ENCODE measurements at places on chromosomes 7 and 10. TPM values are rescaled to one million over a fixed set of nuclear protein-coding genes. Genes with fewer than 3 reads are reported as not detected.

- no peak overlapping the region for H3K27ac ChIP-seq
Observed at GRCh38 chr7:137434530-137434929, 91.0 kb upstream of the PTN start.

DNA sequence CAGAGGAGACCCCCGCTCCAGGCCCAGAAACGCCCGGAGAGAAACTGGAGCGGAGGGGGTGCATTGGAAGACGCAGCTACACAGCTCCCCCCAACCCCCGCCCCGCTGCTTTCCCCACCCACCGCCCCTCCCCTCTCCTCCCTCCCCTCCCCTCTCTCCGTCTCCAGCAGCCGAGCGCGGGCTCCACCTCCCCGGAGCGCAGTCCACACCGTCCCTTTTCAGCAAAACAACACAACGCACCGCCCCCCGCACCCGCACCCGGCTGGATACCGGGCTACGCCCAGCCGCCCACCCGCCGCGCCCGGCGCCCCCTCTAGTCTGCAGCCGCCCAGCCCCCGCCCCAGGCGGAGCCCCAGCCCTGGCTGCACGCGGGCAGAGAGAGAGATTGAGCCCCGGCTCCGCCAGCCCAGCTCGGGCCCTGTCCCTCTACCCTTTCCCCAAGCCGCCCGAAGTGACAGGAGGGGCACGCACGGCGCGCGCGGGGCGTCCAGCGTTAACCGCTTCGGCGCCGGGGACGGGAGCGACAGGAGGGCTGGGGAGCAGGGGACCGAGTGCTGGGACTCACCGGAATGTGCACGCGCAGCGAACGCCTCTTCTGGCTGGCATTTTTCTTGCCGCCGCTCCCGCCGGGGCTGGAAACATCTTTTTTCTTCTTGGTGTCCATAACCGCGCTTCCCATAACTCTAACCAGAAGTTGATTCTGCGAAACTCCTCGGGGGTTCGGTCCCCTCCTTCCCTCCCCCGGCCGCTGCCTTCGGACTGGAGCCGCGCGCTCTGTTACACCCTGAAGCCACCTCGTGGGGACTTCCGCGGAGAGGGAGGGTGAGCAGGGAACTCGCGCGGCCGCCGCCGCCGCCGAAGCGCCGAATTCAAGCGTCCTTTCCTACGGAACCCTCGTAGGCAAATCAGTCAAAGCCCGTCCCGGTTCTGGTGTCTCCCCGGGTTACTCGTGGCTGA lies 695 bp downstream of the PRKAG2 start:
- no peaks in the 10 kb centered on the region for H3K27me3 ChIP-seq
- DNase-seq = peak; percentile 51
- peaks cover 19% of the 10 kb centered on the region for H3K4me1 ChIP-seq
- peak overlapping the region; percentile 89 for H3K27ac ChIP-seq

- H3K27ac ChIP-seq = peak overlapping the region; percentile 86
- no peak overlapping the region for H3K4me3 ChIP-seq
- no peak for DNase-seq
- H3K27me3 ChIP-seq = no peaks in the 10 kb centered on the region
Observed at GRCh38 chr10:96746503-96746902, 26.2 kb upstream of the PIK3AP1 start.

DNA sequence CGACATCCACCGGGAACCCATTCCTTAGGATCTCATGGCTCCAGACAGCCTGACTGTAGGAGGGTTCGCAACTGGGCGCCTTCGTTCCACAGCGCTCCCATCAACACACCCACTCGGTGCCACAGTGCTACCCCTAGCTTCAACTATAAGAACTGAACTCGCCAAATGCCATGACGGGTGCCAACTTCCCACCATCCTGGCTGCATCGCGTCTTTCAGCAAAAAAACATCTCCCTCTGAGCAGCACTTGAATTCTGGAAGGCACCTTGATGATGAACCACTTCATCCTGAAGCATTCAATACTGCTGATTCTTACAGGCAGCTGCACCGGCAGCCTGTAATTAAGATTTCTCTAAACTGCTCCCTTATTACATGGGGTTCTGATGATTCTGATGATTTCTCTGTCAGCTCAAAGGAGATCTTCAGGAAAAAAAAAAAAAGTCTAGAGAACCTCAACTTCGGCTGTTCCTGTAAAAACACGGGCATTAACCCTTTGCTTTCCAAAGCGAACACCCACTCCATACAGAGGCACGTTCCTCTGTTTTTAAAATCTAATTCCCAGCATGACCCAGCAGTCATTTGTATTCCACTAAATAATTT lies 1.3 kb downstream of the CYTH3 start:
- peak; percentile 27 for DNase-seq
- H3K36me3 ChIP-seq = no peaks in the 10 kb centered on the region
- H3K4me3 ChIP-seq = peak overlapping the region; percentile 94
- peaks cover 34% of the 10 kb centered on the region for H3K4me1 ChIP-seq
- H3K27ac ChIP-seq = peak overlapping the region; percentile 91

The COL26A1 gene
- not detected for total RNA-seq

The CXCL12 gene
- 0.13 TPM for total RNA-seq

The ZWINT gene
- total RNA-seq = 1.8 TPM

DNA sequence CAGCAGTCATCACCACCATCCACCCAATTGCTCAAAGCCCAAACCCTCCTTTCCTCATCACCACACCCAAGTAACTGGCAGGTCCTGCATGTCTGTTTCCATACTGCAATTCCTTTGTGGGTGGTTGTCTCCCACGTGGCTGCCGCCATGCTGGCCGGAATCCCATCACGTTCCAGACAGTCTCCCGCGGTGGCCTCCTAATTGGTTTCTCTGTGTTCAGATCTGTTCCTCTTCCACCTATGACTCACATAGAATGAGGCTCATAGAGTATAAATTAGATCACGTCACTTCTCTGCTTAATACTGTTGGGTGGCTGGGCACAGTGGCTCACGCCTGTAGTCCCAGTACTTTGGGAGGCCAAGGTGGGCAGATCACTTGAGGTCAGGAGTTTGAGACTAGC lies 813.0 kb downstream of the TYW1 start:
- H3K4me1 ChIP-seq = no peaks in the 10 kb centered on the region
- H3K27me3 ChIP-seq = no peaks in the 10 kb centered on the region

DNA sequence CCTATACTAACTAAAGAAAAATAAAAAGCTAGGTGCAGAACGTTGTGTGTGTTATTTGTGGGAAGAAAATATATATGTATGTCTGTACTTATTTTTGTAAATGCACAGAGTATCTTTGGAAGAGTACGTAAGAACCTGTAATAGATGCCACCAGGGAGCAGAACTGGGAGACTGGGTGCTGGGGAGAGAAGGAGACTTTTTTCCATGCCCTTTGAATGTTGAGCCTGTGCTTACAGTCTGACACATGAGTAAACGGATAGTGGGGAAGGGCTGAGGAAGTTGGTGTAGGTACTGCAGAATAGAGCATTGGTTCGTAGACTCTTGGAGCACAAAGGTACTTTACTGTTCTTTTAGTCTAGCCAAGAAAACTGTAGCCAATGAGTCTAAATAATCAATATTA lies 1.3 kb upstream of the SCRN1 start:
- peaks cover 46% of the 10 kb centered on the region for H3K27me3 ChIP-seq
- H3K27ac ChIP-seq = no peak overlapping the region
- H3K4me3 ChIP-seq = peak overlapping the region; percentile 47
- H3K36me3 ChIP-seq = peaks cover 2% of the 10 kb centered on the region

The GRID2IP gene
- total RNA-seq = 0.17 TPM

The PDZD7 gene
- total RNA-seq = 0.65 TPM

DNA sequence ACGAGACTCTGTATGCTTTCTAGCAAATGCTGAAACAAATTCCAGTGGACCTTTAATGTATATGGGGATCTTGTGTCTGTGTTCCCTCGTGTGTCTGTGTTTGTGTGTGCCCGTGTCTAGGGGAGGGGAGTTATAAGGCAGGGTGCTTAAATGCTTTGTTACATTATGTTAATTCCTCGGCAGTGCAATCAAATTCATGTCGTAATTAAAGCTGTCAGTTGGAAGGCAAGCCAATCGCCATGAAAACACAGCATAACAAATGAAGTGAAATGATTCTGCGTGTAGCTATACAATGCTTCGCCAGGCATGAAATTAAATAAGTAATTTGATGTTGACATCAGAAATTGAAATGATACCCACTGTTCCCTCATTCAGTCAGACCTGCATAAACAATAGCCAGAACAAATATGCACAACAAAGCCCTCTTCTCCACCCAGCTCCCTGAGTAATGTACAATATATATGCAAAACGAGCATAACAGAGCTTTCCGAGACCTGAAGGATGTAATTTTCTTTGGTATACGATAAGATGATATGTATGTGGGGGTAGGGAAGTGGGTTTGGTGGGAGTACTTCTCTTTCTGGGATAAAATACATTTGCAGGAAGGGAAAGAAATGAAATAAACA lies 534.1 kb downstream of the AUTS2 start:
- no peak overlapping the region for H3K27ac ChIP-seq
- no peak overlapping the region for H3K4me3 ChIP-seq
- no peaks in the 10 kb centered on the region for H3K4me1 ChIP-seq
- H3K36me3 ChIP-seq = no peaks in the 10 kb centered on the region
- no peak for DNase-seq
- H3K27me3 ChIP-seq = no peaks in the 10 kb centered on the region

- no peaks in the 10 kb centered on the region for H3K4me1 ChIP-seq
- peaks cover 3% of the 10 kb centered on the region for H3K36me3 ChIP-seq
- H3K27ac ChIP-seq = no peak overlapping the region
- no peak for DNase-seq
- H3K4me3 ChIP-seq = no peak overlapping the region
Observed at GRCh38 chr7:103003004-103003403, 71.6 kb downstream of the FBXL13 start.

DNA sequence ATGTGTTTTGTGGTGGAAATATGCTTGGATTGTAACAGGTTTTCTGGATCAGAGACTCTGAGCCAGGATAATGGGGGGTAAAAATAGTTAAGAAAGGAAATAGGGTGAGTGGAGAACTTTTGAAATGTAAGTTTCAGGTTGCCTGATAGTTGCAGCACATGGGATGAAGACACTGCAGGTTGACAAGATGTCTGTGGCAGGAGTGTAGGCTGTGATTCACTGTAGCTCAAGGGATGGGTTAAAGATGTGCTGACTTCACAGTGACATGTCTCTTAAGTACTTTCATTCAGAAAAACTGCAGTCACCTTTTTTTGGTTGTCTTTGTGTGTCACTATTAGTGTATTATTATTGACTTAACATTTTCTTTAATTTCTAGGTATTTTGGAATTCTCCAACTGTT lies 63.5 kb upstream of the SLC39A12 start:
- peaks cover 11% of the 10 kb centered on the region for H3K27me3 ChIP-seq
- no peak overlapping the region for H3K4me3 ChIP-seq
- H3K36me3 ChIP-seq = no peaks in the 10 kb centered on the region

- no peaks in the 10 kb centered on the region for H3K27me3 ChIP-seq
- no peak overlapping the region for H3K4me3 ChIP-seq
- H3K4me1 ChIP-seq = no peaks in the 10 kb centered on the region
- peaks cover 2% of the 10 kb centered on the region for H3K36me3 ChIP-seq
- H3K27ac ChIP-seq = no peak overlapping the region
Observed at GRCh38 chr10:241451-241850, 106.2 kb downstream of the ZMYND11 start.

The WEE2 gene
- not detected for total RNA-seq

GRCh38 chr10:119305860-119306513 lies 98.6 kb downstream of the GRK5 start:
- peak; percentile 73 for DNase-seq
- peak overlapping the region; percentile 96 for H3K27ac ChIP-seq
- H3K4me1 ChIP-seq = peaks cover 46% of the 10 kb centered on the region
- peaks cover 7% of the 10 kb centered on the region for H3K27me3 ChIP-seq
- H3K36me3 ChIP-seq = no peaks in the 10 kb centered on the region

GRCh38 chr7:27349621-27350020 lies 107.0 kb downstream of the EVX1 start:
- no peak overlapping the region for H3K27ac ChIP-seq
- H3K4me3 ChIP-seq = no peak overlapping the region
- peaks cover 39% of the 10 kb centered on the region for H3K27me3 ChIP-seq
- peaks cover 3% of the 10 kb centered on the region for H3K36me3 ChIP-seq
- no peak for DNase-seq
- H3K4me1 ChIP-seq = peaks cover 3% of the 10 kb centered on the region

DNA sequence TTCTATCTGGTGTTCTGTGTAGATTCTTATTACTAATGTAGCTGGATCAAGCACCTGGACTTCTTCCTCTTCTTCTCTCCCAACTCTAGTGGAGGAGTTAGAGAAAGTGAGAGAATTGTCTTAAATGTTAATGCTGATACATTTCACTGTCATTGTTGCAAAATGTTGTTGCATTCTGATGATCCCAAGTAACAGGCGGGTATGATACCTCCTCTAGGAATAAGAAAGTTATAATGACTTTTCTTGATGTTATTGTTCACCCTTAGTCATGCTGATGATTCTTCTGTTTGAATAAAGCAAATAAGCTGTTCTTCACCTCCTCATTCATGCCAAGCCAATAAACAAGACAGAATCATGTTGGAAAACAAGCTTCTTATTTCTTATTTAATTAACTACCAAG lies 9.1 kb downstream of the CHRM2 start:
- H3K4me3 ChIP-seq = no peak overlapping the region
- H3K4me1 ChIP-seq = no peaks in the 10 kb centered on the region
- no peak for DNase-seq
- no peaks in the 10 kb centered on the region for H3K36me3 ChIP-seq

The ZNF503 gene
- 0.12 TPM for total RNA-seq

The GDF2 gene
- total RNA-seq = not detected

DNA sequence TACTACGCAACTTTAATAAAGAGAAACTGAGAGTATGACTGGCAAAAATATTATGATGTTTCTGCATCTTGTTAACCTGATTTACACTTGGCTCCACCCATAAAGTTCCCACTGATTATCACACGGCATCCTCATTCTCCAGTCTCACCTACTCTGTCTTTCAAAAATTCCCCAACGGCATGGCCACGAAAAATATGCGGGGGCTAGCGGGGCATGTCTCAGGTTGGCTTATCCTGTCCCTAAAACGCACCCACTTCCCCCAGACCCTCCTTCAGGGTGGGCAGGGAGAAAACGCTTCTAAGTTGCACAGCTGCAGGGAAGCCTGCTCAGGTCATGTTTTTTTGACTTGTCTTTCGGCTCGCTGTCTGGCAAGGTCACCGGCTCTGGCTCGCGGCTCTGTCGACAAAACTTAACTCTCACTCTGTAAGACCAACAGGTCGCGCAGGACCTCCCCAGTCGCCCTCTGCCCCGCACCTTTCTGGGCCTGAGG lies 3.8 kb downstream of the CDK6 start:
- DNase-seq = no peak
- no peaks in the 10 kb centered on the region for H3K27me3 ChIP-seq
- peak overlapping the region; percentile 97 for H3K27ac ChIP-seq
- peak overlapping the region; percentile 99 for H3K4me3 ChIP-seq

- peaks cover 18% of the 10 kb centered on the region for H3K27me3 ChIP-seq
- peaks cover 3% of the 10 kb centered on the region for H3K4me1 ChIP-seq
- H3K4me3 ChIP-seq = no peak overlapping the region
Observed at GRCh38 chr7:104903846-104904245, 110.2 kb upstream of the KMT2E start.

GRCh38 chr10:32948451-32948850 lies 9.6 kb downstream of the ITGB1 start:
- H3K4me3 ChIP-seq = peak overlapping the region; percentile 80
- peak overlapping the region; percentile 96 for H3K27ac ChIP-seq
- peaks cover 65% of the 10 kb centered on the region for H3K4me1 ChIP-seq
- no peak for DNase-seq
- H3K27me3 ChIP-seq = no peaks in the 10 kb centered on the region
- peaks cover 9% of the 10 kb centered on the region for H3K36me3 ChIP-seq

All from T-helper 17 cell (primary cell).